ENCODE measurements at places on chromosomes 1 and 21.

DNA sequence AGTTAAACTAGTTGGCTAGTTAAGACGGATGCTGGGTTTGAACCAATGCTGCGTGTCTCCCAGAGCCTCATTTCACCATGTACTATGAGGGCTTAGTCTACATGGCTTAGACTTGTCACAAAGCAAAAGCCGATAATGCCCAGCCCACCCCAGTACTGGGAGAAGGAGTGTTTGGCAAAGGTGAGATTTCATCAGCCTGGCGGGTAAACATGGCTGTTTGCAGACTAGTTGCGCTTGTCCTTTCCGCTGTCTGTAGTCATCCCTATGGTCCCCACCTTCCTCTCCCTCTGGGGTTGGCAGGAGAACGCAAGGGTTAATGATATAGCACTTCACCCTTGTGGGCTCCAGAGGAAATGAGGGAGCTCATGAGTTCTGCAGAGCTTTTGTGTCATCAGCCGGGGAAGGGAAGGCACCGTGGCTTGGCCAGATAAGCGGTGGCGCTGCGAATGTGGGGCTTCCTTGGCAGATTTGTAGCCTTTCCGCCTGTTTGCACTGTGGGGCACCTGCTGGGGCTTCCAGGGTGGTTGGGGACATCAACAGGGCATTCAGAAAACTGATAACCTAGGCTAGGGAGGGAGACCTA is 29.2 kb downstream of the SOX13 start:
- no peak for DNase-seq

- no peak for DNase-seq
These were observed 27.4 kb upstream of the ZBTB21 start for GRCh38 chr21:42037516-42037915.

- no peak for DNase-seq
These were observed 11.1 kb upstream of the REG4 start for GRCh38 chr1:119822406-119822805.

GRCh38 chr1:51296383-51297357 is 33.7 kb downstream of the TTC39A start:
- DNase-seq: no peak

- DNase-seq: no peak
These were observed 142.4 kb downstream of the CD247 start for GRCh38 chr1:167375949-167376348.

- no peak for DNase-seq
These were observed 87.9 kb upstream of the LMO4 start for GRCh38 chr1:87240661-87241285.

DNA sequence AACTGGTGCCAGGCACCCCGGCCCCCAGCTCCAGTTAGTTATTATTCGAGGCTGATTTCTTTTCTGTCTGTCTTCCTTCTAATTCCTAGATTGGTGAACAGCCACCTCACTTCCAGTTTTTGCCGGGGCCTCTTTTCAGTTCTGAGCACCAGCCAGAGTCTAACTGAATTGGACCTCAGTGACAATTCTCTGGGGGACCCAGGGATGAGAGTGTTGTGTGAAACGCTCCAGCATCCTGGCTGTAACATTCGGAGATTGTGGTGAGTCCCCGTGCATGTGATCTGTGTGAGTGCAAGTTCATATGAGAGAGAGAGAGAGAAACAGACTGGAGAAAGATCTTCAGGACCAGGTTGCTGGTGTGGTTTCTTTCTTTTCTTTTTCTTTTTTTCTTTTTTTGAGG is 13.5 kb downstream of the NLRP3 start:
- DNase-seq: no peak

GRCh38 chr1:22949822-22950331 is 22.8 kb downstream of the LACTBL1 start:
- DNase-seq: no peak

- no peak for DNase-seq
These were observed 39.5 kb upstream of the ZNF124 start for GRCh38 chr1:247211339-247211738.

DNA sequence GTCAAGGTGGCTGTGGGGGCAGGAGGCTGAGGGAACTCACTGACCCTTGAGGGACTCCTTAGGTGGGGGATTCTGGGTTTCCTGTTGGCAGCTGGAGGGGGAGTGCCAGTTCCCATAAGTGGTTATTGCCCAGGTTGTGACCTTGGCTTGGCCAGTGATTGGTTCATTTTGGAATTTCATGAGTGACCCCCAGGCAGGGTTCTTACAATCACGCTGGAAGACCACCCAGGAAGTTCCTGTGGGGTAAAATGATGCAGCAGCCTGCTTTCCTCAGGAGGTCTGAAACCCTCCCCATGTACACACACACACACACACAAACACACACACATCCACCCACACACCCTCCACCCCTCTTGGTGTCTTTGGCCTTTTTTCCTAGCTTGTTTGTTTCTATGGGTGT is 16.9 kb downstream of the VANGL1 start:
- no peak for DNase-seq

GRCh38 chr1:25134801-25135461 is 97.4 kb downstream of the SYF2 start:
- peak; percentile 67 for DNase-seq

GRCh38 chr21:30194701-30195299 is 21.1 kb downstream of the CLDN8 start:
- DNase-seq: no peak

DNA sequence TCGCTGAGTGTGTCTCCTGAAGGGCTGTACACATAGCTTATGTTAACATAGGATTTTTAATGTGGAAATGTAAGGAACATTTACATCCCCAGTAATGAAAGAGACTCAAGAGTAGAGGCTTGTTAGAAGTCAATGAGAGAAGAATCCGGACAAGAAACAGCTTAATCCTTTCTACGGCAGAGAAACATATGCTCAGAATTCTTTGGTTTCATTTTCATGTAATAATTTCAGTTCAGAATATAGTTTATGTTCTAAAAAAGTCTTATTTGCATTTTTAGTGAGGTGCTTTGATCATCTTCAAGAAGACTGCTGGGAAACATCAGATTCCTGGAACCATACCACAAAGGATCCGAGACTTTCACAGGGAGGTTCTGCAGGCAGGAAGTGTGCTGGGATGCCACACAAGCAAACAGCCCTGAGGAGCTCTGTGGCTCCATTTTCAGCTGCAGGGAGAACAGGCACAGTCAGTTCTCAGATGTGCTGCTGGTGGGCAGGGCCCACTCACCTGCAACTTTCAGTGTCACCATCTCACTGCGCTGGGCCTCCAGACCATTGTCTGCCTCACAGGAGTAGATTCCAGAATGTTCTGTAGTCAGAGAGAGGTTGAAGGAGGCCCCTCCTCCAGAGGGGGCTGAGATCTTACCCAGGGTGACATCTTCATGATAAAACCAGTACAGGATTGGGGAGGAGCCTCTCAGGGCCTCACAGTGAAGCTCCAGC is 28.4 kb downstream of the FCRL5 start:
- DNase-seq: no peak

GRCh38 chr1:242455052-242455361 is 69.5 kb downstream of the PLD5 start:
- no peak for DNase-seq

- DNase-seq: no peak
These were observed 376 bp downstream of the SF3A3 start for GRCh38 chr1:37989361-37989930.

DNA sequence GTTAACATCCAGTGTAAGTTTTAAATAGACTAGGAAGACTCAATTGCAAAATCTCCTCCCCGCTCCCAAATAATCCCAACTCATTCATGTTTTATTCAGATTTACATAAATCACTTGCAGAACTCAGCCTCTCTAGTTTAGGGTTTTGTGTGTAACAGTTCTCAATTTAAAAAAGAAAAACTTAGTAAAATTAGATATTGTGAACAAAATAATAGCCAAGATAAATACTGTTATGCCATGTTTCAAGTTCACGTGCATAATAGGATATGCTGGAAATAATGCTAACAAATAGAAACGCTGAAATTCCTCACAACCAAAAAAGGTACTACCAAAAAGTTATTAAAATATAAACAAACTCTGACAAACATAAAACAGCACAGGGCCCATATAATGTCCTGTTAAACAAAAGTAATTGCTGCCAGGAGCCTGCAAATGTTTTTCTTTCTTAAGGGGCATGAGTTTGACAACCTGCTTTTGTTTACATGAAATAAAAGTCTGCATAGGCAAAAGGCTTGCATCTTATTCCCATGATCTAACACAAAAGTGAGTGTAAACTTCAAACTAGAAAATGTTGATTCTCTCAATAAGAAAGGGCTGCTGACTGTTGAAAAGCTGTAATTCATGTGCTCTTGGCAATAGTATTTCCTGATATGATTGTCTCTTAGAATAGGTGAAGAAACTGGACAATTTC is 2.9 kb downstream of the SERTAD4 start:
- no peak for DNase-seq

DNA sequence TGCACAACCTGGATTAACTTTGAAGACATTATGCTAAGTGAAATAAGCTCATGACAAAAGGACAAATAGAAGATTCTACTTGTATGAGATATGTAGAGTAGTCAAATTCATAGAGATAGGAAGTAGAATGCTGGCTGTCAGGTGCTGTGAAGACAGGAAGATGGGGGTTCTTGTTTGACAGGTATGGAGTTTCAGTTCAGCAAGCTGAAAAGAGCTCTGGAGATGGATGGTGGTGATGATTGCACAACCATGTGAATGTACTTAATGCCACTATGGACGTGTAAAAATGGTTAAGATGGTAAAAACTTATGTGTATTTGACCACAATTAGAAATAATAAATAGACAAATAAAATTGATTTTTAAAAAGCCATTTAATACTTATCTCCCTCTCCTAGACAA is 169.8 kb upstream of the DUSP10 start:
- no peak for DNase-seq

- peak; percentile 94 for DNase-seq
These were observed 34.4 kb upstream of the SLC30A1 start for GRCh38 chr1:211613108-211613947.

GRCh38 chr1:18066576-18066975 is 41.0 kb upstream of the IGSF21 start:
- no peak for DNase-seq

DNA sequence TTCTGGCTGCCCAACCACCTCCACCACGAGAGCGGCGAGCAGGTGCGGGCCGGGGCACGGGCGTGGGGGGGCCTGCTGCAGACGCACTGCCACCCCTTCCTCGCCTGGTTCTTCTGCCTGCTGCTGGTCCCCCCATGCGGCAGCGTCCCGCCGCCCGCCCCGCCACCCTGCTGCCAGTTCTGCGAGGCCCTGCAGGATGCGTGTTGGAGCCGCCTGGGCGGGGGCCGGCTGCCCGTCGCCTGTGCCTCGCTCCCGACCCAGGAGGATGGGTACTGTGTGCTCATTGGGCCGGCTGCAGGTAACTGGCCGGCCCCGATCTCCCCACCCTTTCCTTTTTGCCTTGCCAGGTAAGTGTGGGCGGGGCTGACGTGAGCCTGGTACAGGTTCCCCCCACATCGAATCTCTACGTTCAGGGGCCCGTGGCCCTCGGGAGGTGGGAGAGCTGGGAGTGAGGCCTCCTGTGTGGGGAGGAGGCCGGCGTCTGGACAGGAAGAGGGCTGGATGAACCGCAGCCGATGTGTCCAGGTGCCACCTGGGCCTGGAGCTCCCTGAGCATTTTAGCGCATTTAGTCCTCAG is 51.7 kb downstream of the COL18A1 start:
- no peak for DNase-seq

GRCh38 chr1:171501305-171502024 is 16.1 kb downstream of the PRRC2C start:
- no peak for DNase-seq

GRCh38 chr1:219476716-219477115 is 136.2 kb downstream of the ZC3H11B start:
- no peak for DNase-seq

DNA sequence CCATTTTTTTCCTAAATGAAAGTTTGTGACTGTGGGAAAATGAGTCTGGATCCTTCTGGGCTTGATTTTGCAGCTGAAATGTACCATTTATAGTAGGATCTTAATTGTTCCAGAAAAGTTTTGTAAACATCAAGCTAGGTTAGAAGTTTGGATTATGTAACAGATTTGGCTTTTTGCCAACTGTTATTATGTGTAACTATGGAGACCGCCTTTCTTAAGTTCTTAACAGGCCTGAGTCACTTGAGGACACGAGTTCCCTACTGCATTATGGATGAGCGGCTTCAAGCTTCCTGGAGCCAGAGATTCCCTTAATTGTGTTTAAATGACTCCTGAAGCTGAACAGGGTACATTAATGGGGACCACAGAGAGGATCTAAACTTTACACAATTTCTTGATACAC is 22.2 kb downstream of the SLC25A33 start:
- no peak for DNase-seq

GRCh38 chr1:194047921-194048320 is 861.5 kb upstream of the B3GALT2 start:
- DNase-seq: no peak

DNA sequence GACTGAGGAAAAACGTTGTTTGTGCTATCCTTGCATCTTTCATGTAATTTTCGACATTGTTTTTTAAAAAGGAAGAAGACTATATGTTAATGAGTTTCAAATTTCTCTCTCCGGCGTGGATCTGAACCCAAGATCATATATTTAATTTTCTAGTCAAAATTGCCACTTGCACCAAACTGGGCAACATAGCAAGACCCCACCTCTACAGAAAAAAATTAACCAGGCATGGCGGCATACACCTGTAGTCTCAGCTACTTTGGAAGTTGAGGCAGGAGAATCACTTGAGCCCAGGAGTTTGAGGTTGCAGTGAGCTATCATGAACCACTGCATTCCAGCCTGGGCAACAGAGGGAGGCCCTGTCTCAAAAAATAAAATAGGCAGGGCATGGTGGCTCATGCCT is 16.5 kb upstream of the RABGAP1L start:
- DNase-seq: no peak

GRCh38 chr1:6028042-6028850 is 17.4 kb upstream of the KCNAB2 start:
- DNase-seq: no peak

- DNase-seq: no peak
These were observed 17.6 kb upstream of the IFI6 start for GRCh38 chr1:27689423-27690173.

DNA sequence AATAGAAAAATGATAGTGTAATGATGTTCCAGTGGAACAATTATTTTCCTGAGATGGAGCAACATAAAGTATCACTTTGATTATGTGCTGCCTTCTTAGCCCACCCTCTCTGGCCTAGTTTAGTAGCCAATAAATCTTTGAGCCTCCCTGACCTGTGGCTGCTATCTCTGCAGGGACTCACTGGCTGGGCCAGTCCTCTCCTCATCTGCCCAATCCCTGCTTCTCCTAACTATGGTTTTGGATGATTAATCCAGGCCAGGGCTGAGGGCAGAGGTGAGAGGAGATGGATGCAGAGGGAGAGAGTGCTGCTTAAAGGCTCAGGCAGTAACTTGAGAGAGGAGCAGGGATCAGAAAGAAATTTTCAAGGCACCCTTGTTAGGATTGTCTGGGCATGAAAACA is 89.0 kb upstream of the CD34 start:
- DNase-seq: peak; percentile 79

- no peak for DNase-seq
These were observed 150.8 kb upstream of the ERG start for GRCh38 chr21:38649120-38649519.

GRCh38 chr1:83857103-83857502 is 141.8 kb downstream of the TTLL7 start:
- DNase-seq: no peak

DNA sequence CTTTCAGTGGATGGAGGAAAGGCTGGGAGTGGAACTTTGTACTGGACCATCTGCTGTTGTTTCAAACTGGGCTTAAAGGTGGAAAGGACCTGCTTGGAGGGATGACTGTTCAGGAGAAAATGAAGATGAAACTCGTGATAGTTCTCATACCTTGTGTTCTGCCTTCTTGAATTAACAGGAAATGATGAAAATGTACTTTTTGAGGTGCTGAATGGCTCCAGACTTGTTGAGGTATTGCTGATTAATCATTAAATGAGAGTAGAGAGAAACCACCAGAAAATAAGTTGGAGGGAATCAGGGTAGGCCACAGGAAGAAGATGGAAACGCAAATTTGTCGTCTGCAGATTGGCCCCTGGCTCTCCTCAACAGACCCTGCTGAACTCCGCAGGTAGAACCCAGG is 26.2 kb upstream of the ZNF436 start:
- DNase-seq: no peak

Data from vagina (tissue), 2 donors.